ENCODE measurements at places on chromosomes 11 and 22. TPM values are rescaled to one million over a fixed set of nuclear protein-coding genes. Genes with fewer than 3 reads are reported as not detected.

- no peak for DNase-seq
Measured at GRCh38 chr11:42772886-42773285, 538.9 kb upstream of the API5 start.

- no peak for DNase-seq
Measured at GRCh38 chr11:121099885-121100284, 1.2 kb upstream of the TECTA start.

- DNase-seq = no peak
Measured at GRCh38 chr11:17376493-17376892, 12.0 kb downstream of the KCNJ11 start.

GRCh38 chr11:4672470-4672869, 25.2 kb downstream of the OR51E2 start:
- no peak for DNase-seq

GRCh38 chr11:33689085-33689484, 11.5 kb downstream of the C11orf91 start:
- DNase-seq = no peak

DNA sequence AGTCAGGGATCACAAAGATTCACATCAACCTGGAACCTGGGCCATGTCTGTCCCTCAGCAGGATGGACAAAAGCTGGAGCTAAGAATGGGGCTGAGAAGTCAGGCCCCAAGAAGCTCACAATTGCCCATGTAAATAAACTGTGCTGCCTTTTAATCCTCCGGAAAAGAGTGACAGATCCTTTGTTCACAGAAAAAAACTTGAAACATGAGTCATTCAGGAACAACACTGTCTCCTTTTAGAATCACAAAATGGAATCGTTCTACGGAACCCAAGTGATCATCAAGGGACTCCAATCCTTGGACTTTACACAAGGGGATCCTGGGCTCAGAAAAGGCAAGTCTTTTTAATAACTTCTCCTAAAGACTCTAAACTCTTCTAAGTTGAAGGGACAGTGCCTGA, 36.1 kb downstream of the RELT start:
- DNase-seq = no peak

GRCh38 chr11:27485930-27486773, 13.6 kb upstream of the LGR4 start:
- DNase-seq = no peak

- DNase-seq = no peak
Measured at GRCh38 chr11:10116588-10116987, 177.4 kb downstream of the SBF2 start.

DNA sequence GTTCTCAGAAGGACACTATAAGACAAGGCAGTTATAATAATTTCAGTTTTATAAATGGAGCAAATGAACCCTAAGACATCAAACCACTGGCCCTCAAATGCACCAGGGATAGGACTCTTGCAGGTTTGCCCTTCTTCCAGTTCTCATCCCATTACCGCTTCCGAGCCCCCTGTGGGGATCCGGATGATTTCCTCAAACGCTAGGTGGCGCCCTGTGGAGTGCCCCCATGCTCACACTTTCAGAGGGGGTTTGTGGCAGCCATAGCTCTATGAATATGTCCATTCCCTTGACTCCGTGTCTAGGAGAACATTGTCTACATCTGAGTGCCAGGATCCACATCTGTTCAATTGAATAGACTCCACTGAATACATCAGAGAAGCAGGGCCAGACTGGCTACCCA, 816.3 kb downstream of the NTM start:
- no peak for DNase-seq

DNA sequence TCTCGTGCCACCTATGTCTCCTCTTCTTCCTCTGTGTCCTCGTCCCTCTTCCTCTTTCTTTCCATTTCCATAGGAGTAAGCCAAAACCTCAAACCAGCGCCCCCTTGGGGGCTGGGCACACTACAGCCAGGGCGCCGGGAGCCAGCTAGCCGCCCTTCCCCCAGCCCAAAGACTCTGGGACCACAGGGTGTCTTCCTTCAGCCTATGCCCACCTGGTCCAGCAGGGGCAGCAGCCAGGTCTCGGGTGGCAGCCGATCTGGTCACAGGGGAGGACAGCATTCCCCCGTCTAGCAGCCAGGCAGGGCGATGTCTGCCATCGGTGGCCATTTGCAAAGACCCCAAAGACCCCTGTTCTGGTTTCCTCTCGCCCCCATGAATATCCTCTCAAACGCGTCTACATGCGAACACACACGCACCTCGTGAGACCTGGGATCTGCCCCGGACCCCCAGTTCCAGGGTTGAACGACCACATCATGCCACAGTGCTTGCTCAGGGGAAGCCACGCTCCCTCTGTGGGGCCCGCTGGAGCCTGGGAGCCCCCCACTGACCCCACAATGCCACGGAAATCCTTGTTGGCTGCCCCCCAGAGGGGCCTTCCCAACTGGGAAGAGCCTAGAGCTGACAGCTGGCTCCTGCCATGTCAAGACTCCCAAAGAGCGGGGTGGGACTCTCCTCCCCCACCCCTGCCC, 546.0 kb upstream of the CCDC179 start:
- no peak for DNase-seq

DNA sequence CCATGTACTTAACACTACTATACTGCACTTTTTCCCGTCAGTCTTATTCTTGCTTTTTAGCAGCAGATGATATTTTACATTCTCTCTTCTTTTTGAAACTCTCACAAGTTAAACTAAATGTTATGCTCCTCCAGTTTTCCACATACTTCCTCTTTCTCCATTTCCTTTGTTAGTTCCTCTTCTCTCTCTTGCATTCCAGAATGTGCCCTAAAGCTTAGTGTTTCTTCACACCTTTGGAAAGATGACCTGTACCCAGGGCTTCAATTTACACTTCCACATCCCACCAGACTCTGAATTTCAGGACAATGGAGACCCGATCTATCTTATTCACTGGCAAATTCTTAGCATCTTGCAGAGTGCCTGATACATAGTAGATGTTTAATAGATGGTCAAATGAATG, 51.8 kb downstream of the APIP start:
- DNase-seq = no peak

DNA sequence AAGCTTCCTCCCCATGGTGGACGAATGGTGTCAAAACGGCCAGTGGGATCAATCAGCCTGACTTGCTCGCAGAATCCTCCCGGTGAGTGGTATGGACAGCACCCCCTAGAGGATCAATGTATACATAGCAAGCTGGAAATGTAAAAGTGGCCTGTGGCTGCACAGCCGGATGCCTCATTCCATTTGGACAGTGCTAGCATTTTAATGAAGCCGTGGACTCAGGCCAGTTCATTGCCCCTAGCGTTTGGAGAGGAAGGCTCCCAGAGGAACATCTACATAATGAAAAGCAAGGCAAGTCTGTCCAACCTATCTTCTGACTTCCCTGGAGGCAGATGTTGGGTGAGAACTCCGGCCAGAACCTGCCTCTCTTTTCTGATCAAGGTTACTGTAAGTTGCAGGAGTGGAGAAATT, 942.3 kb downstream of the NTM start:
- peak; percentile 3 for DNase-seq

CRYBB2 gene
- 0.84 TPM for total RNA-seq

MMP20 gene
- not detected for total RNA-seq

SMTNL1 gene
- not detected for total RNA-seq

P2RY6 gene
- 4.3 TPM for total RNA-seq

ASCL2 gene
- total RNA-seq = 2.6 TPM

All from mucosa of descending colon (tissue), 3 donors.